ENCODE measurements at places on chromosomes 5 and 9.

- no peak for DNase-seq
These were observed 200.4 kb downstream of the SREK1 start for GRCh38 chr5:66344544-66344943.

- no peak for DNase-seq
These were observed 101.4 kb downstream of the TMEM167A start for GRCh38 chr5:82975812-82976211.

DNA sequence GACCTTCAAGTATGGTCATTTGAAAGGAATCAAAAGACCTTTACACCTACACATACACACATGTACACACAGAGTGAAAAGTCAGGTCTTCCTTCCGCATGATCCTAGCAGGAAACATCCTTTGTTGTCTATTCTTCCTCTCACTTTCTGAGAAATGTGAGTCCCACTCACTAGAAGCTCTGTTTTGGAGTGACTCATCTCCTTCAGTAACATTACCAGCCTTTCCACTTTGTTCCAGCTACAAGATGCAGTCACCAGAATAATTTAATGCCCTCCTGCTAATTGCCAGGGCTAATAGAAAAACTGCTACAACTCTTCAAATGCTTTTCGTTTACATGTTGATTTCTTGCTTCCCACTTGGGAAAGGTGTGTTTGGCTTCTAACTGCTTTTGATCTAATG lies 417.3 kb downstream of the RASEF start:
- no peak for DNase-seq

GRCh38 chr5:149041242-149041641 lies 21.6 kb downstream of the SH3TC2 start:
- no peak for DNase-seq

DNA sequence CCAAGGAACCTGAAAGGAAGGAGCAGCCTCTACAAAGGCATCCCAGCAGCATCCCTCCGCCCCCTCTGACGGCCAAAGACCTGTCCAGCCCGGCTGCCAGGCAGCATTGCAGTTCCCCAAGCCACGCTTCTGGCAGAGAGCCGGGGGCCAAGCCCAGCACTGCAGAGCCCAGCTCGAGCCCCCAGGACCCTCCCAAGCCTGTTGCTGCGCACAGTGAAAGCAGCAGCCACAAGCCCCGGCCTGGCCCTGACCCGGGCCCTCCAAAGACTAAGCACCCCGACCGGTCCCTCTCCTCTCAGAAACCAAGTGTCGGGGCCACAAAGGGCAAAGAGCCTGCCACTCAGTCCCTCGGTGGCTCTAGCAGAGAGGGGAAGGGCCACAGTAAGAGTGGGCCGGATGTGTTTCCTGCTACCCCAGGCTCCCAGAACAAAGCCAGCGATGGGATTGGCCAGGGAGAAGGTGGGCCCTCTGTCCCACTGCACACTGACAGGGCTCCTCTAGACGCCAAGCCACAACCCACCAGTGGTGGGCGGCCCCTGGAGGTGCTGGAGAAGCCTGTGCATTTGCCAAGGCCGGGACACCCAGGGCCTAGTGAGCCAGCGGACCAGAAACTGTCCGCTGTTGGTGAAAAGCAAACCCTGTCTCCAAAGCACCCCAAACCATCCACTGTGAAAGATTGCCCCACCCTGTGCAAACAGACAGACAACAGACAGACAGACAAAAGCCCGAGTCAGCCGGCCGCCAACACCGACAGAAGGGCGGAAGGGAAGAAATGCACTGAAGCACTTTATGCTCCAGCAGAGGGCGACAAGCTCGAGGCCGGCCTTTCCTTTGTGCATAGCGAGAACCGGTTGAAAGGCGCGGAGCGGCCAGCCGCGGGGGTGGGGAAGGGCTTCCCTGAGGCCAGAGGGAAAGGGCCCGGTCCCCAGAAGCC lies 30.8 kb downstream of the CD180 start:
- DNase-seq, result peak; percentile 93

GRCh38 chr5:171207256-171207847 lies 101.7 kb upstream of the TLX3 start:
- no peak for DNase-seq

DNA sequence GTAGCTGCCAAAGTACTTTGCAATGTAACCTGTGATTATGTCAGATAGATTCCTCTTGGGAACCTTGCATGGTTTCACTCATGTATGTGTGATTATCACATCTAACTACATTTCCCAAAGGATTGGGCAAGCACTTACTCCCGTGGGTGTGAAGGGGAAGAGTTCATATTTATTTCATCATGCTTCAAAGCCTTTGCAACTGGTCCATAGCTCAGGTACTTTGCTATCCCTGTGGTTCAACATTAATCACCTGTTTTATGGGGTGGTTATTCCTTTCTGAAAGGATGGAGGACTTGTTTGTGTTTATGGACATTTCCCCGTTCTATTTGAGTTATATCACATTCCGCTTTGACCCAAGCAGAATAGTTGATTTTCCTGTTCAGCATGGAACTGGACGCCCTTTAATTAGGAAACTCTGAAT lies 13.6 kb upstream of the ERMP1 start:
- no peak for DNase-seq

- DNase-seq, result no peak
These were observed 9.6 kb downstream of the ROPN1L start for GRCh38 chr5:10451137-10451824.

DNA sequence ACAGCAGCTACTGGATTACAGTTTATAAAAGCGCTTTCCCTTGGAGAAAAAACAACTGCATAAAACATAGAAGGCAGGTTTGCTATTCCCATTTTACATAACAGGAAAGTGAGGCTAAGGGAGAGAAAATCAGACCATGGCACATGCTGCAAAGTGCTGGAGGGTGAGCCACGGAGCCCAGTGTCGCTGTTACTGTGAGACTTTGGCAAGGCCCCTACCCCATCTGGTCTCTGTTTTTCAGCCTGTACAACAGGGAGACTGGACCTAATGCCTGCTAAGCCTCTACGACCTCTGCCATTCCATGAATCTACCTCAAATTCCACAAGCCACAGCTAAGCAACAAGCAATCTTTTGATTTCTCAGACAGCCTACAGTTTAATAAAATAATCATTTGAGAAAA lies 139.2 kb downstream of the GABBR2 start:
- no peak for DNase-seq

GRCh38 chr5:89156226-89156625 lies 273.2 kb upstream of the MEF2C start:
- DNase-seq, result no peak

- DNase-seq, result no peak
These were observed 59.0 kb upstream of the ITGA1 start for GRCh38 chr5:52728686-52729085.

GRCh38 chr5:164355267-164355830 lies 849.9 kb downstream of the MAT2B start:
- no peak for DNase-seq

GRCh38 chr9:130128251-130128650 lies 44.0 kb upstream of the NCS1 start:
- DNase-seq, result no peak

GRCh38 chr5:56640763-56641406 lies 174.5 kb upstream of the MAP3K1 start:
- DNase-seq, result peak; percentile 71

GRCh38 chr5:28725001-28725400 lies 1686.6 kb upstream of the CDH9 start:
- no peak for DNase-seq

- no peak for DNase-seq
These were observed 60.6 kb downstream of the SLC1A3 start for GRCh38 chr5:36666986-36667385.

DNA sequence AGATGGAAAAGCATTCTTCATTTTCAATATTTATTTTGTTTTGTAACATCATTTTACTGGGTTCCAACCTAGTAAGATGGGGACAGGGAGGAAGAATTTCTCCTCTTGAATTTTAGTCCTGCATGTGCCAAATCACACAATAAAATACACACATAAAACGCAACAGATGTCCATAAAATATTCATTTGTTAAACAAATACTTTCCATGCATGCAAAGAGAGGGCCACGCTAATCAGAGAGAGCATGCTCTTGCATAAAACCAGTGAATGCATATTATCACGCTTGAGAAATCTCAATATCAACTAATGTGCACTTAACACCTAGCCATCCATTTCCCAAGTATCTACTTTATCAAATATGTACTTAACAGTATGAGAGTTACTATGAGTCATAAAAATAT lies 212.6 kb upstream of the TARS1 start:
- DNase-seq, result no peak

DNA sequence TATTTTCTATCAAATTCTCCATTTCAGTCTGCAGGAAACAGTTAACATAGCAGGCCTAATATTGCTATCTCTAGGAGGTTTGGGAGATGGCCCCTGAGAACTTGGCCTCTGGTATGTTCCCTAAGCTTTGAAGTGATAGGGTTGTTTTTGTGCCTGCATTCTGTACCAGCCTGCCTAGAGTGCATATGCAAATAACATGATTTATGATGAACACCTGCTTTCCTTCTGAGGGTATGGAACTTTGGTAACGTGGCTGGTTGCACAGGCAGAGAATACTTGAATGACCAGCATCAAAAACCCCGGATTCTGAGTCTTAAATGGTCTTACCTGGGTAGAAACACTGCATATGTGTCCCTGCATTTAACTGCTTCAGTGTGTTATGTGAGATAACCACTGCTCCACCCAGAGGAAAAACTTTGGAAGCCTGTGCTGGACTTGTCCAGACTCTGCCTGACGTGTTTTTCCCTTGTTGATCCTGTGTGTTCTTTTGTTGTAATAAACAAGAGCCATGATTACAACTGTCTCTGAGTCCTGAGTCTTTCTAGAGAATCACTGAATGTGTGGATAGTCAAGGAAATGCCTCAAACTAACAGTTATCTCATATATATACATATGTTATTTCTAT lies 111.3 kb upstream of the ABCA1 start:
- no peak for DNase-seq

- no peak for DNase-seq
These were observed 51.3 kb downstream of the CRB2 start for GRCh38 chr9:123407217-123407851.

DNA sequence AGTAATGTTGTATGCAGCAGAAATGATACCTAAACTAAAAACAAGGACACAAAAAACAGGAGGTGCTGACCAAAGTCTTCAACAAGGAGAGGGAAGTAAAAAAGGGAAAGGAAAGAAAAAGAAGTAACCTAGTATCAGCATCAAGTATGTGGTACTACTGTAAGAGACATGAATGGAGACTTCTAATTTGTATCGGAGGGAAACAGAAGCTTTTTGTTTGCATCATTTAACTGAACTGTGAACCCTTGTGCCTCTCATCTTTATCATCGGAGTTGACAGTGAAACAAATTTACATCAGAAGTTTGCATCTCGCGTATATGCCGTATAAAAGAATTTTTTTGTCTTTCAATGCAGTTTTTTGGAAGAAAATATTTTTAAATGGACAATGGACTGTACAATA lies 6.3 kb downstream of the SRP19 start:
- DNase-seq, result no peak

DNA sequence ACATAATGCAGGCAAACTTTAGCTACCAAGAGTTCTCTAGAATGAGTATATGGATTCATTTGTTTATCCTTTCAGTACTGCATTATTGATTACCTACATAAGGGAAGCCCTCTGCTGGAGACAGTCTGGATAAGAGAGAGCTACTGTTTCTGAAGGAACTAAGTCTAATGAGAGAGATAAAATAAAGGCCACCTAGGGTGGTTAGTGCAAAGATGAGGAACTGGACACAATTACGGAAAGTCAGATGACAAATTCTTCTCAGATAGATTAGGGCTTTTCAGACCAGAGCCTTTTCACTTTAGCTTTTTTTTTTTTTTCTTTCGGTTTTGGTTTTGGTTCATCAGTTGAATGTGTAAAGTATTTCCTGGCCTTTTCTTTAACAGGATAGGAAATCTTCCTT lies 31.3 kb downstream of the ISOC1 start:
- DNase-seq, result no peak

GRCh38 chr9:20320921-20321320 lies 301.4 kb downstream of the MLLT3 start:
- no peak for DNase-seq

- DNase-seq, result peak; percentile 40
These were observed 9.3 kb downstream of the TPPP start for GRCh38 chr5:683551-684481.

DNA sequence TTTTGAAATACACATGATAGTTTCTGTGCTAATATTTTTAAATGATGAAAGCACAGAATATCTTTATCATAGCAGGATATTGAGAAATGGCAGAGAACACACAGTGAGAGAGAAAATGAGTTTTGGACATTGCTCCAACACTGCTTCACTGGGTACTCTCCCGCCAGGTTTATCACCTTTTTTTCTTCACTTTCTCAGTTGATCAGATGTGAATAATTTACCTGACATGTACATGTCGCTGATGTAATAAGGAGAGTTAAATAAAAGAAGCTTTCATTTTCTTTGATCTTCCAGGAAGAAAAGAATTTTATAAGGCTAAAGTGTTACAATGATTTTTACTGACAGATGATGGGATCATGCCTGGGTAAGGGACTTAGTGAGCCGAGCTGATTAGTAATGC lies 134.5 kb downstream of the ALDH1A1 start:
- DNase-seq, result no peak

- DNase-seq, result no peak
These were observed 113.8 kb downstream of the ALDH1A1 start for GRCh38 chr9:72839085-72839484.

DNA sequence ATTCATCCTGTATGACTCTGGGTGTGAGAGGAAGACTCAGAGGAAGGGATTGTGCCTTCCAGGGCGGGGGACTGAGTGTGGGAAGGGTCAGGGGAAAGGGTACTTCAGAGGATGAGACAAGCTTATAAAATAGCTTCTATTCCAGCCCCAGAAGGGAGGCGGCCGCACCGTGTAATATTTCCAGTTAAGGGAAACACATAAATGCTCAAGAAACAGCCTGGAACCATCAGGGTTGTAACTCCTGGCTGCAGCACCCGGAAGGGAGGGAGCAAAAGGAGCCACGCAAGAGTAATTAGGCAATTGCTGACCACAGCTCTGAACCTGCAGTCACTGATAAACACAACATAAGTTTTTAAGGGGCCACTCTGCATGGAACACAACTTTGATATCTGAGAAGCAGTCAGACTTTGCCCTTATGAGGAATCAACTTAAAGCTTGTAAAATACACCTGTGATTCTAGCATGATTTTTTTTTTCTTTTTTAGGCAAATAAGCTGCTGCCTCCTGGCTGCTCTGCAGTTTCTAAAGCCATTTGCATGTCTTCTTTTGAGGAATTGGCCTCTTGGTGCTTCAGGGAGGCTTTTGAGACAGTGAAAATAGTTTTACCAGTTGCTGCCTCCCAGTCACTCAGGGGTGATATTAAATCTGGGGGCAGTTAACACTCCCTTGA lies 382.7 kb downstream of the ENC1 start:
- DNase-seq, result peak; percentile 83

Measured in Right ventricle myocardium superior (tissue), 1 donor.